Iris pigment epithelial cell (primary cell): ENCODE measurements at places on chromosomes 4 and X.

DNA sequence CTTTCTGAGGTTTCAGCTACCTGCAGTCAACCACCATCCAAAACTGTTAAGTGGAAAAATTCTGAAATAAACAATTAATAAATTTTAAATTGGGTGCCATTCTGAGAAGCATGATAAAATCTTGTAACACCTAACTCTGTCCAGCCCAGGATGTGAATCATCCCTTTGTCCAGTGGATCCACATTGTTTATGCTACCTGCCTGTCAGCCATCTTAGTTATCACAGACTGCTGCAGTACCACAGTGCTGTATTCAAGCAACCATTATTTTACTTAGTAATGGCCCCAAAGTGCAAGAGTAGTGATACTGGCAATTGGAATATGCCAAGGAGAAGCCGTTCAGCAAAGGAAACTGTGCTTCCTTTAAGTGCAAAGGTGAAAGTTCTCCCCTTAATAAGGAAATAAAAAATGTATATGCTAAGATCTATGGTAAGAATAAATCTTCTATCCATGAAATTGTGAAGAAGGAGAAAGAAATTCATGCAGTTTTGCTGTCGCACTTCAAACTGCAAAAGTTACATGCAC lies 20.6 kb downstream of the CAMK2D start:
- DNase-seq, result no peak

- DNase-seq, result no peak
Observed at GRCh38 chr4:187183826-187184225, 460.2 kb upstream of the FAT1 start.

GRCh38 chrX:102835504-102836146 lies 101.4 kb upstream of the RAB40AL start:
- DNase-seq, result peak; percentile 42

GRCh38 chr4:25330905-25331808 lies 18.6 kb downstream of the ZCCHC4 start:
- no peak for DNase-seq

GRCh38 chrX:24387724-24388123 lies 27.3 kb downstream of the SUPT20HL1 start:
- no peak for DNase-seq

GRCh38 chrX:39777623-39778025 lies 320.1 kb downstream of the BCOR start:
- no peak for DNase-seq

GRCh38 chrX:110402091-110402849 lies 43.6 kb downstream of the RTL9 start:
- peak; percentile 63 for DNase-seq

DNA sequence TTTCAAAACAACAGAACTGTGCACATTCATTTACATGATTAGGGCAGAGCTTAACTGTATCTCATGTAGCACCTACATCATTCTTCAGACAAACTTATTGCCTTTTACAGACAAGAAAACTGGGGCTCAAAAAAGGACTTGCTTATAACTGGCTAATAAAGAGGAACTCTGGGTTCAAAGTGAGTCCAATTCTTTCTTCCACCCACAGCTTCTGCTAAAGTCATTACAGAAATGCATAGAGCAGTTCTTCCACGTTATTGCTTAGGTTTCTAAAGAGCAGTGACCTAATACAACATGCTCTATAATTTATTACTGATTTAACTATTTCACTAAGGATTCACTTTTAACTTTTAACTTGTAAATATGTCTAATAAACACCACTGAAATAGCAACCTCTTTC lies 60.6 kb downstream of the ELOVL6 start:
- no peak for DNase-seq

DNA sequence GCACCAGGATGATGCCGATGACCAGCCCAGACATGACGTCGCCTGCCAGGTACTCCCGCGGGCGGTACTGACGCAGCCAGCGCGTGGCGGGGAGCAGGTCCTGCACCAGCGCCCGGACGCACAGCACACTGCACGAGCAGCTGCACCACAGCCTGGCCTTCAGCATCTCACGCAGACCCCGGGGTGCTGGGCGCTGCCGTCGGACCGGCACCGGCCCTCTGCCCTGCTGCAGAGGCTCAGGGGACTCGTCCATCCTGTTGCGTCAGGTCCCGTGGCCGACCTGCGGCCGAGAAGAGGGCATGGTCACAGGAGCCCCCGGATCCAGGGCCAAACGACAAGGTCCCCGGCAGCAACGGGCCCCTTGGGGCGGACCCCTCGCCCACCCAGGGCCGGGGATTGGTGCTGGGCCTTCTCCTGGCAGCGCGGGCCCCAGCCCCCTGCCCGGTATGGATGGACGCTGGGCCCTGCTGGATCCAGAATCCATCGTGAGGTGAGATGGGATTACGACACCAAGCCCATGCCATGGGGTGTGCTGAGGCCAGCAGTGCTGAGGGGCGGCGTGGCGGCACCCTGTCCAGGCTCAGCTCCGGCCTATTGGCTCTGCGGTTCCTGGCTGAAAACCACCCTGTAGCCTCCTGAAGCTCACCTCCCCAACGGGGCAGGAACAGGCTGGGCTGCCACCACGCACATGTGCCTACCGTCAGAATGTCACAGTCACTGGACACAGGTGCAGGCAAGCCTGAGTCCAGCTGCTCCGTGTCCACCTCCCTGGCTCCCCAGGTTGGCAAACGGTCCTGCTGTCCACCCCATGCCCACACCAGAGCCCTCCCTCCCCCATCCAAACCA lies 1.5 kb downstream of the SLC26A1 start:
- DNase-seq, result no peak

- DNase-seq, result no peak
Observed at GRCh38 chr4:163391756-163392155, 48.1 kb downstream of the NPY5R start.

DNA sequence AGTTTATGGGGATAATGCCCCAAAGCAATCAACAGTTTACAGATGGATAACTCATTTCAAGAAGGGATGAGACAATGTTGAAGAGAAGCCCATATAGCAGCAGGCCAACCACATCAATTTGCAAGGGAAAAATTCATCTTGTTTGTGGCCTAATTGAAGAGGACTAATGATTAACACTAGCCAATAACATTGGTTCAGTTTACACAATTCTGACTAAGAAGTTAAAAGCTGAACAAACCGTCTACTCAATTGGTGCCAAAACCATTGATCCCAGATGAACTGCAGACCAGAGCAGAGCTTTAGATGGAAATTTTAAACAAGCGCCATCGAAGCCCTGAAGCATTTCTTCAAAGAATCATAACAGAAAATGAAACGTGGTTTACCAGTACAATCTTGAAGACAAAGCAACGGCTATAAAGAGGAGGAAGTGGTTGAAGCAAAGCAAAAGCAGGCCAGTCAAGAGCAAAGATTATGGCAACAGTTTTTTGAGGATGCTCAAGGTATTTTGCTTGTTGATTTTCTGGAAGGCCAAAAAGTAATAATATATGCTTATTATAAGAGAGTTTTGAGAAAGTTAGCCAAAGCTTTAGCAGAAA lies 20.5 kb upstream of the BLTP1 start:
- DNase-seq, result no peak

GRCh38 chrX:150291014-150291413 lies 72.1 kb upstream of the MAMLD1 start:
- no peak for DNase-seq

GRCh38 chrX:114051667-114052315 lies 532.1 kb upstream of the HTR2C start:
- DNase-seq, result no peak

DNA sequence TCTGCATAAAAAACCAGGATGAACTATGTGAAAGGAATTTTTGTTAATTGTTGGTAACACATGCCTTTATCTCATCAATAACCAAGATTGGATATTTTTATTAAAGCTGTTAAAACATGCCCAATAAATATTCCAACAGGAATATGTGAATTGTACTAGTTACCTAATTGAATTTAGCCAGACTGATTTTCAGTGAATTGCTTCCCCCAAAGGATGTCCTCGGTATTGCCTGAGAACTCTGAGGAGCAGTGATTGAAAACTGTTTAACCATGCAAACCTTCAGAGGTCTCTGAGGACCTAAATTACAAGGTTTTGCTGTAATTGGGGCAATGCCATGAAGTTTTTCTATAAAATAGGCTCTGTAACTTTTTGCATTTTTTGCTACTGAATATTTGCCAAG lies 66.6 kb downstream of the BLTP1 start:
- DNase-seq, result peak; percentile 10

GRCh38 chr4:150493851-150494250 lies 88.1 kb upstream of the MAB21L2 start:
- DNase-seq, result peak; percentile 38

DNA sequence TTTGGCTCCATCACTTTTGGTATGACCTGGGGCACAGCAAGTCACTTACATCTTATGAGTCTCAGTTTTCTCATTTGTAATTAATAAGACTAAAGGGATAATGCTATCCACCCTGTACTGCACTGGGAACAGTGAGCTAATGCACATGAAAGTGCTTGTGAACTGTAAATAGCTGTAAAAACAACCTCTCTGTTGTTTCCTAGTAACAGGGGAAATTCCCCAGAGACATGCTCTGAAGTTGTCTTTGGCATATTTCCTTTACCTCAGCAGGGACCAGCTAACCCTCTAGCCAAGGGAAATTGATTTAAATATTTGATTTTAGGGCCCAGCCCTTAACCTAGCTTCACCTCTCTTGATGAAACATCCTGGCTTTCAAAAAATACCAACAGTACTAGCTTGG lies 6.1 kb upstream of the CYSLTR1 start:
- no peak for DNase-seq

DNA sequence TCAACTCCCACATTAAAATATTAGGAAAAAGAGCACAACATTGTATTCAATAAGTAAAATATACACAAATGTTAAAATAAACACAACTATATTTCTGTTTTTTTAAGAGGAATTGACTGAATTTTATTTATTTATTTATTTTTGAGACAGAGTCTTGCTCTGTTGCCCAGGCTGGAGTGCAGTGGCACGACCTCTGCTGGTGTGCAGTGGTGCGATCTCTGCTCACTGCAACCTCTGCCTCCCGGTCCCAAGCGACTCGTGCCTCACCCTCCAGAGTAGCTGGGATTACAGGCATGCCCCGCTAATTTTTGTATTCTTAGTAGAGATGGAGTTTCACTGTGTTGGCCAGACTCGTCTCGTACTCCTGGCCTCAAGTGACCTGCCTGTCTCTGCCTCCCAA lies 31.4 kb downstream of the TEX13A start:
- no peak for DNase-seq

- DNase-seq, result peak; percentile 48
Observed at GRCh38 chr4:144288011-144288903, 147.7 kb upstream of the GYPA start.

DNA sequence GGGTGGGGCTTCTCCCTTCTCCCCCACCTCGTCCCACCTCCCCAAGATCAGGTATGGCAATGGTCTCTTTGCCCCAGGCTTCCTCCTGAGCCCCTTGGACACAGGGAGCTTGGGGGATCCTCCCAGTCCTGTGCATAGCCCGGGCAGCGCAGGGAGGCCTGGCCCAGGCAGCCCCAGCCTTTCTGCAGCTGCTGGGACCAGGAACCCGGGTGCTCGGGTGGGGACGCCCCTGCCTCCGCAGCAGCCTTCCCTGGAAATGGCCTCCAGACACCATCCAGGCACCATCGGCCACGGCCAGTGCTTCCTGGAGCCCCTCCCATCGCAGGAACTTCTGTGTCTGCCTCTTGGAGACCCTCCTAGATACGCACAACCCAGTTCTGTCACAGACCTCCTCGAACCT lies 5.9 kb upstream of the MXD4 start:
- no peak for DNase-seq

DNA sequence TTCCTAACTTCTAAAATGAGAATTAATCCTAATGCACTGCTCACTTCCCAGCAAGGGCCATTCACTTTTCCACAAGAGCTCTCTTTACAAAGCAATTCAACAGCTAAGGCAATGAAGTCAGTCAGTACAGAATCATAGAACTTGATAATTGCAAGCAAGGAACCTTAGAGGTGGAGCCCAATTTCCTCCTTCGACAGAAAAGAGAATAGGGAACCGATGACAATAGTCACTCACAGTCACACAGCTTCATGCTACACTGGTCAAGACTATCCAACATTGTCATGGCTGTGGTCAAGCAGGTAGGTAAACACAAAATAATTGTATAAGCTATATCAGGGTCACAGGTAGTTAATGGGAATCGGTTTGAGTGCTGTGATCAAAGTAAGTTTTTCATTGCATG lies 90.0 kb downstream of the ELOVL6 start:
- no peak for DNase-seq

GRCh38 chr4:38497121-38497520 lies 166.9 kb upstream of the KLF3 start:
- no peak for DNase-seq

DNA sequence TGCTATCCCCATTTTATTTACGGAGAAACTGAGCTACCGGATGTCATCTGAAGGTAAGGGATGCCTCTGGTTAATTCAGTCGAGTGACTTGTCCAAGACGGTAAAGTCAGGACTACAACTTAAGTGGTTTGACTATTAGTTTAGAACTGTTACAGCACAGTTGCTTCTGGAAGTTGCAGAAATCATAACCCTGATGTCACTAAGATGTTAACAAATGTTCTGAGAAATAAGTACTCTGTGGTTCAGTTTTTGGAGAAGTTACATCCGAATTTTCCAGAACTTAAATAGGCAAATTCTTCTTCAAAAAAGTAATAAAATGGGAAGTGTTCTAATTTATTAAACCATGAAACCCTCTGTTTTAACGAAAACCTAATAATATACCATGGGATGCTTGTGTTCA lies 3.1 kb downstream of the PPA2 start:
- DNase-seq, result no peak

GRCh38 chrX:11398139-11398538 lies 104.9 kb downstream of the AMELX start:
- DNase-seq, result no peak

DNA sequence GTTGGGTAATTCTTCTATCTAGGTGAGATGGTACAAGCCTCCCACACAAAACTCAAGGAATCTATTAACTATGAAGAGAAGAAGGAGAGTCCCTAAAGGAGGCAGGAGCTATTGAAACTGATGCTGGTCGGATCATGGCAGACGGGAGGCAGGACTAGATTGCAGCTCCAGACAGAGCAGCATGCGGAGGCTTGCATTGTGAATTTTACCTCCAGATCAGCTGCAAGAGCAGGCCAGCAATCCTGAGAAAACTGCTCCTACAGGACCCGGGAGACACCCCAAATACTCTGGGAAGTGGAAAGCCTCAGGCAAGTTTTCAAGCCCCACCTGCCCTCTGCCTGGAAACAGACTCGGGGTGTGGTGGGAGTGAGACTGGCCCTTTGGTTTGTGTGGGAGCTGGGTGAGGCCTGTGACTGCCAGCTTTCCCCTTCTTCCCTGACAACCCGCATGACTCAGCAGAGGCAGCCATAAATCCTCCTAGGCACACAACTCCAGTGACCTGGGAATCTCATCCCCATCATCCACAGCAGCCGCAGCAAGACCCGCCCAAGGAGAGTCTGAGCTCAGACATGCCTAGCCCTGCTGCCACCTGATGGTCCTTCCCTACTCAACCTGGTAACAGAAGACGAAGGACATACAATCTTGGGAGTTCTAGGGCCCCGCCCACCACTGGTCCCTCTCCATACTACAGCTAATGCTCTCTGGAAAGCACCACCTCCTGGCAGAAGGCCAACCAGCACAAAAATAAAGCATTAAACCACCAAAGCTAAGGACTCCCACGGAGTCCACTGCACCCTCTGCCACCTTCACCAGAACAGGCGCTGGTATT lies 30.9 kb downstream of the GATB start:
- no peak for DNase-seq
